ENCODE measurements at places on chromosomes 12 and 14. TPM values are rescaled to one million over a fixed set of nuclear protein-coding genes. Genes with fewer than 3 reads are reported as not detected.
A peak's percentile ranks its signal among the peaks of the same experiment; 100 is the strongest.

GRCh38 chr12:111993292-111994150 is 19.4 kb downstream of the TMEM116 start:
- H3K4me1 ChIP-seq, result peaks cover 56% of the 10 kb centered on the region
- H3K36me3 ChIP-seq, result no peaks in the 10 kb centered on the region
- H3K27ac ChIP-seq, result peak overlapping the region; percentile 44
- DNase-seq, result no peak
- H3K27me3 ChIP-seq, result no peaks in the 10 kb centered on the region

TMEM132C gene
- not detected for total RNA-seq

- peaks cover 12% of the 10 kb centered on the region for H3K4me1 ChIP-seq
- no peak overlapping the region for H3K27ac ChIP-seq
- H3K4me3 ChIP-seq, result no peak overlapping the region
- H3K27me3 ChIP-seq, result peaks cover 54% of the 10 kb centered on the region
These were observed 721 bp downstream of the CABP1 start for GRCh38 chr12:120640861-120641833.

MIP gene
- not detected for total RNA-seq

- no peak for DNase-seq
- peak overlapping the region; percentile 31 for H3K27ac ChIP-seq
- H3K27me3 ChIP-seq, result no peaks in the 10 kb centered on the region
- H3K4me1 ChIP-seq, result peaks cover 88% of the 10 kb centered on the region
- no peak overlapping the region for H3K4me3 ChIP-seq
These were observed 8.8 kb downstream of the SUSD6 start for GRCh38 chr14:69620211-69620611.

GRCh38 chr12:108373111-108373510 is 34.0 kb upstream of the CMKLR1 start:
- H3K27me3 ChIP-seq, result peaks cover 4% of the 10 kb centered on the region
- H3K27ac ChIP-seq, result no peak overlapping the region
- no peak for DNase-seq
- H3K4me3 ChIP-seq, result no peak overlapping the region
- H3K36me3 ChIP-seq, result no peaks in the 10 kb centered on the region
- no peaks in the 10 kb centered on the region for H3K4me1 ChIP-seq

DNA sequence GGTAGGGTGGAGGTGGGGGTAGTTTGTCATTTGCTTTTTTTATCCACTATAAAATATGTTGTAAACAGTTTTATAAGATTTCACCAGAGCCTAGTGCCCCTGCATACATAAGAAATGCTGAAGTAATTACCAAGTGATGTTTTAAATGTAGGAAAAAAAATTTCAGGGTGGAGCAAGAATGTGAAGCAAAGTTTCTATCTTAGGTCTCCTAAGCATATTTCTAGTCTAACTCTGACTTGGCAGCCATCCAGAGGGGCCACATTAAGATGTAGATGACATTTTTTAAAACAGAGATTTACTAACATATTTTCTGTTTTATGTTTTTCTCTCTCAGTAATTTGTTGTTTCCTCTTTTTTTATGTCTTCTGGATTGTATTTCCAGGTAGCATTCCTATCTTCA is 15.8 kb upstream of the KRAS start:
- H3K4me3 ChIP-seq, result no peak overlapping the region
- no peaks in the 10 kb centered on the region for H3K4me1 ChIP-seq
- H3K36me3 ChIP-seq, result no peaks in the 10 kb centered on the region
- H3K27ac ChIP-seq, result no peak overlapping the region
- H3K27me3 ChIP-seq, result no peaks in the 10 kb centered on the region
- DNase-seq, result no peak

- H3K36me3 ChIP-seq, result peaks cover 98% of the 10 kb centered on the region
- H3K4me3 ChIP-seq, result no peak overlapping the region
- DNase-seq, result no peak
- no peaks in the 10 kb centered on the region for H3K4me1 ChIP-seq
- H3K27ac ChIP-seq, result no peak overlapping the region
These were observed 75.6 kb downstream of the ESR2 start for GRCh38 chr14:64218344-64219240.

- H3K4me3 ChIP-seq, result peak overlapping the region; percentile 67
- DNase-seq, result no peak
- peaks cover 98% of the 10 kb centered on the region for H3K4me1 ChIP-seq
- peak overlapping the region; percentile 66 for H3K27ac ChIP-seq
- peaks cover 28% of the 10 kb centered on the region for H3K36me3 ChIP-seq
These were observed 19.5 kb downstream of the CCDC88C start for GRCh38 chr14:91397965-91398591.

DNA sequence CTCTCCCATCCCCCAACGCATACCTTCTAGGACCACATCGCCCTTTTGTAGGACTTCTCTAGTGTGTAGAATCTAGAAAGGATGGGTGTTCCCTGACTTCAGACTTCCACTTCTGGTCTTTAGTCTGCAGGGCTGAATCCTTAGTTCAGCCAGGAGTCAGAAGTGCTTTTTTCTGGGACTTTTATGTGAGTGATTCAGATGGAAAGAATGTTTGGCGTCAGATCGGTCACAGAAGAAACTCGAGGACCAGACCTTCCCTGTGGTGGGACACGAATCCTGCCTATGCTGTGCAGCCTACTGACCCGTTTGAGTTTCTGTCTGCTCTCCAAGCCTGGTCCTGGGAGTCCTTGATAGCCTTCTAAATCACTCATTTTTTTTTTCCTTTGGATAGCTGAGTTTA is 165.4 kb upstream of the SSTR1 start:
- no peak for DNase-seq
- no peak overlapping the region for H3K27ac ChIP-seq
- no peaks in the 10 kb centered on the region for H3K27me3 ChIP-seq

DNA sequence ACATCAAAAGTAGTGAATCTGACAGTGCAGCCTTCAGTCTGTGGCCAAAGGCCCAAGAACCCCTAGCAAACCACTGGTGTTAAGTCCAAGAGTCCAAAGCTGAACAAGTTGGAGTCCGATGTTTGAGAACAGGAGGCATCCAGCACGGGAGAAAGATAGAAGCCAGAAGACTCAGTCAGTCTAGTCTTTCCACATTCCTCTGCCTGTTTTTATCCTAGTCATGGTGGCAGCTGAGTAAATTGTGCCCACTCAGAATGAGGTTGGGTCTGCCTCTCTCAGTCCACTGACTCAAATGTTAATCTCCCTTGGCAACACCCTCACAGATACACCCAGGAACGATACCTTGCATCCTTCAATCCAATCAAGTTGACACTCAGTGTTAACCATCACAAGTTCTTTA is 1255.4 kb downstream of the LRFN5 start:
- no peak overlapping the region for H3K27ac ChIP-seq
- H3K36me3 ChIP-seq, result no peaks in the 10 kb centered on the region
- DNase-seq, result no peak
- no peaks in the 10 kb centered on the region for H3K4me1 ChIP-seq

GRCh38 chr12:47079468-47079980 is at the start of the genes AMIGO2 and PCED1B:
Gene AMIGO2 (minus strand): TSS chr12:47079959. CDS start chr12:47079002, 957 bp downstream.
Gene PCED1B (plus strand): TSS chr12:47079621. CDS start chr12:47235064, 155,443 bp downstream.
- peak within 1 kb of the TSS; percentile 84 for H3K4me3 ChIP-seq
- H3K4me1 ChIP-seq, result peaks cover 34% of the 10 kb centered on the region
- H3K36me3 ChIP-seq, result no peaks in the 10 kb centered on the region
- no peaks in the 10 kb centered on the region for H3K27me3 ChIP-seq

- peaks cover 4% of the 10 kb centered on the region for H3K27me3 ChIP-seq
- no peaks in the 10 kb centered on the region for H3K36me3 ChIP-seq
- no peaks in the 10 kb centered on the region for H3K4me1 ChIP-seq
These were observed 18.0 kb downstream of the TRPV4 start for GRCh38 chr12:109815225-109815624.

MYRFL gene
- total RNA-seq, result not detected

A2ML1 gene
- not detected for total RNA-seq

DNA sequence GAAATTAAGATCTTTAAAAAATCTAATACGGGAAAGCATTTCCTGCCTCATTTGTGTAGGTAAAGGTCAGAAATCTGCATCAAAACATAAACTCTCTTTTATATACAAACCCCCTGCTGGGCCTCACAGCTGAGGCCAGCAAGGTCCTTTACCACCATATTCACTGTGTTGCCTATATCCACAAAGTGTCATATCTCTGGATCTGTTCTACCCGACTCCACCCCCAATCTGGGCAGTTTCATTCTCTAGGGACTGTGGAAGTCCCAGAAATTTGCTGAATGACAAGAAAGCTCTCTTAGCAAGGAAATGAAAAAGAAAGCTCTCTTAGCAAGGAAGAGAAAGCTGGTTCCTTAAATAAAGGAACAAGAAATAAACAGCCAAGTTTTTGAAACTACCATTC is 301.7 kb downstream of the KCNH5 start:
- H3K4me3 ChIP-seq, result no peak overlapping the region
- no peaks in the 10 kb centered on the region for H3K4me1 ChIP-seq
- no peaks in the 10 kb centered on the region for H3K27me3 ChIP-seq
- H3K36me3 ChIP-seq, result no peaks in the 10 kb centered on the region
- DNase-seq, result no peak

GRCh38 chr14:61101803-61102548 is 120.9 kb downstream of the SLC38A6 start:
- H3K36me3 ChIP-seq, result no peaks in the 10 kb centered on the region
- peaks cover 4% of the 10 kb centered on the region for H3K4me1 ChIP-seq
- DNase-seq, result no peak
- no peak overlapping the region for H3K27ac ChIP-seq

DNA sequence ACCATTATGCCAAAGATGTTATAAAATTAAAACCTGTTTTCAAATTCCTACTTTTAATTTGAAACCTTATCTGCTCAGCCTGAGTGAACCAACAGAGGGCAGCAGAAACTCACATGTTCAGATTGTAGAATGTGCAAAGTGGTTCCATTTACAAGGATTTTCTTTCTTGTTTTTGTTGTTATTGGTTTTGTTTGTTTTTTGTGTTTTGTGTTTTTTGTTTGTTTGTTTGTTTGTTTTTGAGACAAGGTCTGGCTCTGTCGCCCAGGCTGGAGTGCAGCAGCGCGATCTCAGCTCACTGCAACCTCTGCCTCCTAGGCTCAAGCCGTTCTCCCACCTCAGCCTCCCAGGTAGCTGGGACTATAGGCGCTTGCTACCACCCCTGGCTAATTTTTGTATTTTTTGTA is 22.8 kb upstream of the GARIN2 start:
- H3K36me3 ChIP-seq, result no peaks in the 10 kb centered on the region
- no peak overlapping the region for H3K27ac ChIP-seq
- no peak overlapping the region for H3K4me3 ChIP-seq
- peak; percentile 11 for DNase-seq
- no peaks in the 10 kb centered on the region for H3K4me1 ChIP-seq

- no peaks in the 10 kb centered on the region for H3K4me1 ChIP-seq
- no peak for DNase-seq
- no peak overlapping the region for H3K4me3 ChIP-seq
- no peak overlapping the region for H3K27ac ChIP-seq
- H3K36me3 ChIP-seq, result no peaks in the 10 kb centered on the region
- no peaks in the 10 kb centered on the region for H3K27me3 ChIP-seq
These were observed 1353.9 kb downstream of the AACS start for GRCh38 chr12:126419131-126419530.

SMAGP gene
- 2.5 TPM for total RNA-seq

RFX4 gene
- total RNA-seq, result not detected

GRCh38 chr12:94500831-94501567 is 41.3 kb upstream of the CEP83 start:
- H3K27ac ChIP-seq, result no peak overlapping the region
- no peaks in the 10 kb centered on the region for H3K36me3 ChIP-seq
- H3K4me3 ChIP-seq, result no peak overlapping the region
- H3K27me3 ChIP-seq, result peaks cover 4% of the 10 kb centered on the region
- DNase-seq, result no peak

GLIPR1L1 gene
- not detected for total RNA-seq

GRCh38 chr12:89383235-89384049 is 31.1 kb upstream of the DUSP6 start:
- no peaks in the 10 kb centered on the region for H3K36me3 ChIP-seq
- H3K4me3 ChIP-seq, result no peak overlapping the region
- no peak overlapping the region for H3K27ac ChIP-seq

GRCh38 chr12:122949816-122950675 is 16.2 kb downstream of the ABCB9 start:
- no peak overlapping the region for H3K4me3 ChIP-seq
- H3K27me3 ChIP-seq, result no peaks in the 10 kb centered on the region
- DNase-seq, result no peak

- H3K4me3 ChIP-seq, result no peak overlapping the region
- H3K27ac ChIP-seq, result no peak overlapping the region
- no peaks in the 10 kb centered on the region for H3K36me3 ChIP-seq
- peaks cover 7% of the 10 kb centered on the region for H3K27me3 ChIP-seq
- no peaks in the 10 kb centered on the region for H3K4me1 ChIP-seq
These were observed 6.5 kb downstream of the TPH2 start for GRCh38 chr12:71945121-71945520.

HCFC2 gene
- total RNA-seq, result 15.1 TPM

GRCh38 chr12:83172441-83172840 is 485.7 kb downstream of the TMTC2 start:
- no peaks in the 10 kb centered on the region for H3K36me3 ChIP-seq
- no peak overlapping the region for H3K4me3 ChIP-seq
- no peaks in the 10 kb centered on the region for H3K27me3 ChIP-seq
- no peaks in the 10 kb centered on the region for H3K4me1 ChIP-seq
- DNase-seq, result no peak

DNA sequence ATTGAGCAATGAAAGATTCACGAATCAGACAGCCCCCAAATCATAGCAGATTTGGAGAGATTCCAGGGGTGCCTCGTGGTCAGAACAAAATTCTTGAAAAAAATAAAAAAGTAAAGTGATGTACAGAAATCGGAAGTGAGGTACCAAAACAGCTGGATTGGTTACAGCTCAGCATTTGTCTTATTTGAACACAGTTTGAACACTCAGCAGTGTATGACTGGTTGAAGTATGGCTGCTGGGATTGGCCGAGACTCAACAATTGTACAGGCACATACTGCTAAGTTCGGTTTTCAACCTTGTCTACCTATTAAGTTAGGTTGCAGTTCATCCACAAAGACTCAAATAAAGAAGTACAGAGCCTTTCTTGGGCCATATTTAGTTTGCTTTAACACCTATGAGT is 865.4 kb upstream of the TMEM132C start:
- no peaks in the 10 kb centered on the region for H3K36me3 ChIP-seq
- H3K27ac ChIP-seq, result no peak overlapping the region
- no peak overlapping the region for H3K4me3 ChIP-seq

DNA sequence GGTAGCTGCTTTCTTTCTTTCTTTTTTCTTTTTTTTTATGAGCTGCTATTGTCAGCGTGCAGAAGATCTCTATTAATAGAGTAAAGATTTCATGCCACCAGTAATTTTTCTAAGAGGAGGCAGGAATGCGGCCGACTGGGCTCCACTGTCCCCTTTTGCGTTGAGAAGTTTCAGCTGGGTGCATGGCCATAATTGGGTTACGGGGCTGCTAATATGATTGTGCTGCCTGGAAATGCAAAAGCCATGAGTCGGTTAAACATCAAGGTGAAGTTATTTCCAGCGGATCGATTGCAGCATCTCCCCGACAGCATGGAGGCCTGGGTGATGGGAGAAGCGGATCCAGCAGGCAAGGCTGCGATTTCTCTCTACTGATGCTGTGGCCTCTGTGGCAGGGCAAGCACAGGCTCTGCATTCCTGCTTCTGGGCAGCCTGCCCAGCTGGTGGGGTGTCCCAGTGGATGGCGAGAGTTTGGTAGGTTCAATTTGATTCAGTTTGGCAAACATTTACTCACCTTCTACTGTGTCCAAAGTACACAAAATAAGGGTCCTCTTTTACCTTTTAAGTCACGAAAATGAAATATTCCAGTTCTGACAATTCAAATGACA is 54.4 kb upstream of the PRMT8 start:
- peaks cover 10% of the 10 kb centered on the region for H3K4me1 ChIP-seq
- H3K27ac ChIP-seq, result no peak overlapping the region
- DNase-seq, result no peak
- no peaks in the 10 kb centered on the region for H3K27me3 ChIP-seq
- no peak overlapping the region for H3K4me3 ChIP-seq

PLA2G1B gene
- not detected for total RNA-seq

- no peak for DNase-seq
- H3K4me1 ChIP-seq, result peaks cover 6% of the 10 kb centered on the region
- H3K4me3 ChIP-seq, result no peak overlapping the region
- H3K27me3 ChIP-seq, result no peaks in the 10 kb centered on the region
- no peak overlapping the region for H3K27ac ChIP-seq
These were observed 9.7 kb upstream of the FOS start for GRCh38 chr14:75268633-75269550.

Measured in CD4-positive, alpha-beta T cell (primary cell).